ENCODE measurements at places on chromosomes 11 and 22.

- DNase-seq, result no peak
These were observed 24.8 kb downstream of the SCGB1A1 start for GRCh38 chr11:62443390-62444235.

DNA sequence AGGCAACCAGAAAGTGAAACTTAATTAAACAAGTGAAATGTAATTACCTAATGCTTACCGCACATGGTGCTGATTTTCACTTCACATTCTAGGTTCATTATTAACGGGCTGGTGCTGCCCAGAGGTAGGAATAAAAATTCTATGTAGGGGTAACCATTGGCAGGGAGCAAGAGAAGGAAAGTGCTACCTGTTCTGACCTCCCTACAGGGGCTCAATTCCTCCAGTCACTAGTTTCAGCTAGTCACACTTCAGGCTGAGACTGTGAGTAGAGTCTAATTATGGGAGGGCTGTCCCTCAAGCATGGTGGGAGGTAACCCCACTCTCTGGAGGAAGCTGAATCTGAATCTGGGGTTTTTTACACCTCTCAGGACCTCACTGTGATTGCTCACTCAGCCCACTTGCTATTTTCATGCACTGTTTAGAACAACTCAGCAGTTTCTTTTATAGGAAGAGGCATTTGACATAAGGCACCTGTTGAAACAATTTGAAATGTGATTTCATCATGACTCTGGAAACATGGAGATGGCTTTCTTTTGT lies 75.4 kb downstream of the MAML2 start:
- DNase-seq, result no peak

- DNase-seq, result no peak
These were observed 13.5 kb upstream of the ZC3H12C start for GRCh38 chr11:110079726-110080125.

DNA sequence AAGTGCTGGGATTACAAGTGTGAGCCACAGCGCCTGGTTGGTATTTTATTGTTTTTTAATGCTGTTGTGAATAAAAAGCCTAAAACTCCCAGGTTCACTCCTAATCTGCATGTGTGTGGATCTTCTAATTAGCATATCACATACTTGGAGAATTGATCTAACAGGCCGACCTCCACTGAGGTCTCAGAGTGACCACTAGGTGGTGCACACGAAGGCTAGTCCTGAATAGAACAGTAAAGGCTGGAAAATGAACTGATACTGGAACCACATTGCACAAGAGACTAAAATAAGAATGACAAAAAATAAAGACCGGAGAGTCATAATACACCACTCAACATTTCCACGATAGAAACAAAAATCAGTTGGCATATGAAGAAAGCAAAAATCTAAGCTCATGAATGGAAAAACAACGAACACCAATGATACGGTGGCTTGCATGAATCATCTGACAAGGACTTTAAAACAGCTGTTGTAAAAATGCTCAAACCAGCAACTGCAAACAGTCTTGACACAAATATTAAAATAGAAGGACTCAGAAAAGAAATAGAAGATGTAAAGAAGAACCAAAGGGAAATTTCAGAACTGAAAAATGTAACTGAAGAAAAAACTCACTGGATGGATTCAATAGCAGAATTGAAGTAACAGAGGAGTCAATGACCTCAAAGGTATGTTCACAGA lies 19.2 kb downstream of the PIM3 start:
- DNase-seq, result no peak

DNA sequence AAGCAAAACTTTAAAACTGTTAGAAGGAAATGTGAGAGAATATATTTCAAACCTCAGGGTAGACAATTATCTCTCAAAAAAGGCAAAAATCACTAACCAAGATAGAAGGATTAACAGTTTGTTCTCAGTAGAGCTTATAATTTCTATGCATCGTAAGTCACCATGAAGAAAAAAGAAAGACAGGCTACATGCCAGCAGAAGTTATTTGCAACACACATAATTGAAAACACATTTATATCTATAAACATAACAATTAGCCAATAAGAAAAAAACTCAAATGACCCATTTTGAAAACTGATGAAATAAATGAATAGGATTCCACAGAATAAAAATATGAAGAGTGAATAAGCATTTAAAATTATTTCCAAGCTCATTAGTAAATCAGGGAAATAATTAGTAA lies 24.4 kb upstream of the SNX19 start:
- no peak for DNase-seq

DNA sequence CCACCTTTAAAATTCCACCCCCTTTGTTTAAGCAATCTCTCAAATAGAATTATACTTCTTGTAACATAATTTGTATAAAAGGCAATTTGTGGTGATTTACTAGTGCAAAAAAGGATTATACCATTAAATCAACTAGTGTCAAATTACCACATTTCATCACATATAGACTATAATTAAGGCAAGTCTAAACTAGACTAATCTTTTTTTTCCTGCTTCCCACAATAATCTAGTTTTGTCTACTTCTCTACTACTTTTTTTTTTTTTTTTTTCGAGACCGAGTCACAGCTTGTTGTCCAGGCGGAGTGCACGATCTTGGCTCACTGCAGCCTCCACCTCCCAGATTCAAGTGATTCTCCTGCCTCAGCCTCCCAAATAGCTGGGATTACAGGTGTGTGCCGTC lies 36.1 kb upstream of the FZD4 start:
- no peak for DNase-seq

- no peak for DNase-seq
These were observed 882.7 kb downstream of the BRD1 start for GRCh38 chr22:48944751-48945620.

DNA sequence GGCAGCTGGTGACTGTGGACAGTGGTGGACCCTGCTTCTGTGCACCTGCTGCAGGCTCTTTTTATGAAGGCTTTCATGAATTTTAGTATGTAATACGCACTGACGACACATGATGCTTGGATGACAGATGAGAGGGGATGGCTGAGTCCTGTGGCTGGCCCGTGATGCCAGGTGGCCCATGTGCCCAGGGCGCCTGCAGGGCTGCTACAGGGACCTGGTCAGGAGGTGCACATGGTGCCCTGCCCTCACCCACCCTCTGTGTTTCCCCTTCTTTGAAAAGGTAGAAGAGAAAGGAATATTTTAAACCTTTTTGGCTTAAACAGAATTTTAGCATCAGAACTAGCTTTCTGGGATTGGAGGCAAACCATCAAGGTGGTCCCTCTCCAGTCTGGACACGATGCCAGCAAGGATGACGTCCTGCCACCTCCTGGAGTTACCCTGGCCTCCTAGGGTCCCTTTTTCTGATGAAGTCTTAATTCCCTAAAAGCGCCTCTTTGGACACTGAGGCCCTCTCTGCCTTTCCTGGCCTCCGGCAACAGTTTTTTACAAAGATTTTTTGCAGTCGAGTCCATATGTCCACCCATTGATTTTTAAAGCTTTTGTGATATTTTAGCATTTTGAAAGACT lies 5.4 kb upstream of the RANBP1 start:
- no peak for DNase-seq

DNA sequence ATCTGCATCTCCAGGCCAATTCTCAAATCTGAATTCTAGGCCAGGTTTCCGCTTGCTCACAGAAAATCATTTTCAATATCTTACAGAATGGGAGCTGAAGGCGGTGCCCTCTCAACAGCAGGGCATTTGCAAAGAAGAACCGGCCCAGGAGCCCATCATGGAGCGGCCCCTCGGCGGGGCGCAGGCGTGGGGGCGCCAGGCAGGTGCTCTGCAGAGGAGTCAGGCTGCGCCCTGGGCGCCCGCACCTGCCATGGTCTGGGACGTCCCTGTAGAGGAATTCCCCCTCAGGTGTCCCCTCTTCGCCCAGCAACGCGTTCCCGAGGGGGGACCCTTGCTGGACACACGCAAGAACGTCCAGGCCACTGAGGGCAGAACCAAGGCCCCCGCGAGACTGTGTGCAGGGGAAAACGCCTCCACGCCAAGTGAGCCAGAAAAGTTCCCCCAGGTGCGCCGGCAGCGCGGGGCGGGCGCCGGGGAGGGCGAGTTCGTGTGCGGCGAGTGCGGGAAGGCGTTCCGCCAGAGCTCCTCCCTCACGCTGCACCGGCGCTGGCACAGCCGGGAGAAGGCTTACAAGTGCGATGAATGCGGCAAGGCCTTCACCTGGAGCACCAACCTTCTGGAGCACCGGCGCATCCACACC lies 11.5 kb downstream of the ZNF74 start:
- DNase-seq, result no peak

GRCh38 chr11:110990311-110990710 lies 255.2 kb upstream of the POU2AF2 start:
- no peak for DNase-seq

- DNase-seq, result no peak
These were observed 1.5 kb downstream of the RAB39A start for GRCh38 chr11:107929611-107930200.

DNA sequence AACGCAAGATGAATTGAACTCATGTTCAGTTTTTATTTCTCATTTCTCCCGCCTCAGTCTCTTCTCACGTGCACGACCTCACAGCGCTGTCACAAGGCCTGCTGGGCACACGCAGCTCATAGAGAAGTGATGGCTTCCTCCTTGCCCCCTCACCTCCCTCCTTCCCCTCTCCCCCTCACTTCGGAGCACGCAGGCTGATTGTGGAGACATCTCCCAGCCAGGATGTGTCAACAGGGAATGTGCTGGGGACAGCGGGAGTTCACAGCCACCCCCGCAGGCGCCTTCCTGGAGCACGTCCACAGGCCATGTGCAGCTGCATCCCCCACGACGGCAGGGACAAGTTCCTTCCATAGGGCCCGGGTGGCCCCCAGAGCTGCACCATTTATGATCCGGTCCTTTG lies 29.1 kb upstream of the KRTAP5-6 start:
- DNase-seq, result no peak
